ENCODE measurements at places on chromosomes 11 and 22. TPM values are rescaled to one million over a fixed set of nuclear protein-coding genes. Genes with fewer than 3 reads are reported as not detected.

Gene PIWIL4
- total RNA-seq: 0.32 TPM

Gene MS4A7
- not detected for total RNA-seq

Gene C11orf24
- total RNA-seq: 8.9 TPM

Gene OSM
- total RNA-seq: not detected

Gene SCT
- total RNA-seq: not detected

Gene GAS2L1
- total RNA-seq: 14.9 TPM

Gene MB
- total RNA-seq: not detected
